WTC11 (cell line): ENCODE measurements at places on chromosomes 3 and 15. TPM values are rescaled to one million over a fixed set of nuclear protein-coding genes. Genes with fewer than 3 reads are reported as not detected.

GRCh38 chr3:45665101-45665572 is 24.1 kb upstream of the SACM1L start:
- peak; percentile 50 for DNase-seq
- H3K4me3 ChIP-seq, result no peak overlapping the region
- H3K4me1 ChIP-seq, result peaks cover 14% of the 10 kb centered on the region
- peaks cover 24% of the 10 kb centered on the region for H3K36me3 ChIP-seq
- no peaks in the 10 kb centered on the region for H3K27me3 ChIP-seq

DNA sequence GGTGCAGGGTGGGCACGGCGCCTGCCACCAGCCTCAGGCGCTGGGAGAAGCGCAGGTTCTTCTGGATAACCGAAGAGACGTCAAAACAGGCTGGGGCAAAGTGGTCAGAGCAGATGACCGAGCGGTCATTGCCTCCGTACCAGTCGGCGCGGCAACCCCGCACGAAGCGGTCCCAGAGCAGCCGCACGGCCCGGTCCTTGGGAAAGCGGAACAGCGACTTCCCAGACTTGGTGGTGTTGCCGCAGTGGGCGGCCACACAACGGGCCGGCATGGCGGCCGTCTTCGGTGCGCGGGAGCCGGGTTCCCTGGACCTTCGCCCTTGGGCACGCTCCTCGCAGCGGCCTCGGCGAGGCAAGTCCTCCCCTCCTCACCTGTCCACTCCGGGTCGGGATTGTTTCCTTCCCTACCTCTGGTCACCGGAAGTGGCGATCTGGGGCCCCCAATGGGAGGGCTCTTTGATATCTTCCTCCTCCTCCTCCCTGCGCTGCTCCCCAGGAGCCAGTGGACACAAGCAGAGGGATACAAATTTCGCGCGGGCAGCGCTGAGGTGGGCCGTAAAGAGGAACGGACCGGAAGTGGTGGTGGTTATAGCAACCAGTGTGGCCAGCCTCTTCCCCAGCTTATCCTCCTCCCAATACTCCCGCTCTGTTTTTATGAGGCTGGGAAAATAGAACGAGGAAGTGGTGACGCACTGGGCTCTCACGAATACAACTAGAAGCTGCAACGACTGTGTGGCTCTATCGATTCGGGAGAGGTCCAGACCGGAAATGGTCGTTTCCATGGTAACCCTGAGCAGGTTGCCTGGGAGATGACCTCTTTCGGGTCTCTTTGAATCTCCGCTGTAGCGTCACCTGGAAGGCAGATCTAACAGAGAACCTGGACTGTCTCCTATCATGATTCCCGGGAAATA is at the start of the genes LRRC49 and THAP10:
LRRC49 (plus strand) TSS at position 825 of the 910 bp plus-strand sequence; CDS start at position 894, 69 bp downstream.
THAP10 (minus strand) TSS at position 432 of the 910 bp plus-strand sequence; CDS start at position 271, 161 bp downstream.
- peaks cover 16% of the 10 kb centered on the region for H3K4me1 ChIP-seq
- peak; percentile 86 for DNase-seq
- H3K36me3 ChIP-seq, result no peaks in the 10 kb centered on the region
- H3K27me3 ChIP-seq, result no peaks in the 10 kb centered on the region
- H3K27ac ChIP-seq, result peak within 1 kb of the TSS; percentile 97

- DNase-seq, result peak; percentile 19
- no peak overlapping the region for H3K27ac ChIP-seq
- peaks cover 56% of the 10 kb centered on the region for H3K4me1 ChIP-seq
- H3K36me3 ChIP-seq, result no peaks in the 10 kb centered on the region
- H3K27me3 ChIP-seq, result peaks cover 97% of the 10 kb centered on the region
Observed at GRCh38 chr3:137761099-137761562, 3.0 kb upstream of the SOX14 start.

- peak overlapping the region; percentile 61 for H3K27ac ChIP-seq
- peaks cover 30% of the 10 kb centered on the region for H3K4me1 ChIP-seq
- H3K36me3 ChIP-seq, result no peaks in the 10 kb centered on the region
Observed at GRCh38 chr3:36969540-36970432, 23.1 kb downstream of the EPM2AIP1 start.

Gene PSMD6
- 89.8 to 105 TPM (median 92.0 TPM) in 3 replicates for total RNA-seq

Gene EXD1
- 0.26 to 0.44 TPM (median 0.37 TPM) in 3 replicates for total RNA-seq
